ENCODE measurements at places on chromosomes 2 and 18.
A peak's percentile ranks its signal among the peaks of the same experiment; 100 is the strongest.

DNA sequence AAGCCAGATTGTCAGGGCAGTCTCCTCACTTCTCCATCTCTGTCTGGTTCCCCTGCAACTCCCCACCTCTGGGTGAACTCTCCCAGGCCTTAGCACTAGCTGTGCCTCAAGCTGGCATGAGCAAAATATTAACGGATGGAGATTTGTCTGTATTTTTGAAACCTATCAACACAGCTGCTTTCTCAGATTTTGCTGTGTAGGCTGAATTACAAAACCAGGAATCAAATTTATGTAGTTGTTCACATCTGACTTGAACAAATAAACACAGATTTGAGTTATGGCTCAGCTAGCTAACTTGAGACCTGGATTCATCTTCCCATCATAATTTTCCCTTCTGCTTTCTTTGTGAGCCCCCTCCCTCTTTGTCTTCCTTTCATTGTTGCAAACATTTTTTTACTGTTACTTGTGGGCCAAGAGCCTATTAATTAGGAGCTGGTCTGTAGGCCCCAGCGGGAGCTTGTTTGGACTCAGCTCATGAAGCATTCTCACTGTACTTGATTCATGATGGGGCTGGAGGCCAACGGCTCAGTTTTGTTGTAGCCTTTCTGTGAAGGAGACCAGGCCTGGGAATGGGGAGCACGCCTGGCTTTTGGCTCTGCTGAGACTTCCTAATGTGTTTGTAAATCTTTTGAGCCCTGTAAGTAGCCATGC lies 164.1 kb upstream of the GATA6 start:
- DNase-seq: no peak

- DNase-seq: no peak
These were observed 100.8 kb upstream of the ATP5MC3 start for GRCh38 chr2:175282300-175282699.

- DNase-seq: no peak
These were observed 217.2 kb downstream of the DOK6 start for GRCh38 chr18:69617888-69618287.

DNA sequence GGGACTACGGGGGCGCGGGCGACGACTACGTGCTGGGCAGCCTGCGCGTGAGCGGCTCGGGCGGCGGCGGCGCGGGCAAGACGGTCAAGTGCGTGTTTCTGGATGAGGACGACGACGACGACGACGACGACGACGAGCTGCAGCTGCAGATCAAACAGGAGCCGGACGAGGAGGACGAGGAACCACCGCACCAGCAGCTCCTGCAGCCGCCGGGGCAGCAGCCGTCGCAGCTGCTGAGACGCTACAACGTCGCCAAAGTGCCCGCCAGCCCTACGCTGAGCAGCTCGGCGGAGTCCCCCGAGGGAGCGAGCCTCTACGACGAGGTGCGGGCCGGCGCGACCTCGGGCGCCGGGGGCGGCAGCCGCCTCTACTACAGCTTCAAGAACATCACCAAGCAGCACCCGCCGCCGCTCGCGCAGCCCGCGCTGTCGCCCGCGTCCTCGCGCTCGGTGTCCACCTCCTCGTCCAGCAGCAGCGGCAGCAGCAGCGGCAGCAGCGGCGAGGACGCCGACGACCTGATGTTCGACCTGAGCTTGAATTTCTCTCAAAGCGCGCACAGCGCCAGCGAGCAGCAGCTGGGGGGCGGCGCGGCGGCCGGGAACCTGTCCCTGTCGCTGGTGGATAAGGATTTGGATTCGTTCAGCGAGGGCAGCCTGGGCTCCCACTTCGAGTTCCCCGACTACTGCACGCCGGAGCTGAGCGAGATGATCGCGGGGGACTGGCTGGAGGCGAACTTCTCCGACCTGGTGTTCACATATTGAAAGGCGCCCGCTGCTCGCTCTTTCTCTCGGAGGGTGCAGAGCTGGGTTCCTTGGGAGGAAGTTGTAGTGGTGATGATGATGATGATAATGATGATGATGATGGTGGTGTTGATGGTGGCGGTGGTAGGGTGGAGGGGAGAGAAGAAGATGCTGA lies 1.4 kb downstream of the SOX11 start:
- DNase-seq: no peak

DNA sequence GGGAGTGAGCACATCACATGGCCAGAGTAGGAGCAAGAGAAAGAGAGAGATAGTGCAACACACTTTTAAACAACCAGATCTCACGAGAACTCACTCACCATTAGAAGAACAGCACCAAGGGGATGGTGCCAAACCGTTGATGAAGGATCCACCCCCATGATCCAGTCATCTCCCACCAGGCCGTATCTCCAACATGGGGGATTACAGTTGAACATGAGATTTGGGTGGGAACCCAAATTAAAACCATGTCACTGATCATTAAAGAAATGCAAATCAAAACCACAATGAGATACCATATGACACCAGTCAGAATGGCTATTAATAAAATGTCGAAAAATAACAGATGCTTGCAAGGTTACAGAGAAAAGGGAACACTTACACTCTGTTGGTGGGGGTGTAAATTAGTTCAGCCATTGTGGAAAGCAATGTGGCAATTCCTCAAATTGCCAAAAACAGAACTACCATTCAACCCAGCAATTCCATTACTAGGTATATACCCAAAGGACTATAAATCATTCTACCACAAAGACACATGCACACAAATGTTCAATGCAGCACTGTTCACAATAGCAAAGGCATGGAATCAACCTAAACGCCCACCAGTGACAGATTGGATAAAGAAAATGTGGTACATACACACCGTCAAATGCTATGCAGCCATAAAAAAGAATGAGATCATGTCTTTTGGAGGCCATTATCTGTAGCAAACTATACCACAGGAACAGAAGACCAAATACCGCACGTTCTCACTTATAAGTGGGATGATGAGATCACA lies 137.1 kb downstream of the COL6A3 start:
- no peak for DNase-seq

DNA sequence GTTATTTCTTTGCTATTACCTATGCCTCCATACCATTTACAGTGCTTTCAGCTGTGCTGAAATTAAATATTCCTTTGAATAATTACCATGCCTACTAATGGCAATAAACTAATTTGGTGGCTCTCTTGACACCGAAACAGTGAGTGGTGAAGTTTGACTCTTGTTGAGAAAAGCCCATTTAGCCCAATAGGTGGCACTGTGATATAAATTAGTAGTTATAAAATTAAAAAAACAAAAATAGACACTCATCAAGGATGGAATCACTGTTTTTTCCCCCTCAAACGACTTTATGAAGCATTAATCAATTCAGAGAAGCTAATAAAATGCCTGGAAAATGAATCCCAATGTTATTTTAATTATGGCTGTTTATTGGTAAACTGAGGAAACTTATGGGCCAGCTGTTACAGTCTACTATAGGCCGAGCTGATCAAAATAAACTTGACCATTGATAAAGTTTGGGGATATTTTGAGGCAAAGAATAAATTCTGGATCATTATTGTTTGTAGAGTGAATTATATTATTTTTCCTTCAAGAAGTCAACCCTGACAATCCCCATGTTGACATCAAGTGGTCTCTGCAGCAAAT lies 339.6 kb downstream of the TRIB2 start:
- no peak for DNase-seq

- no peak for DNase-seq
These were observed 208.4 kb upstream of the COL3A1 start for GRCh38 chr2:188765522-188766470.

- no peak for DNase-seq
These were observed 31.8 kb downstream of the GRB14 start for GRCh38 chr2:164589522-164589921.

DNA sequence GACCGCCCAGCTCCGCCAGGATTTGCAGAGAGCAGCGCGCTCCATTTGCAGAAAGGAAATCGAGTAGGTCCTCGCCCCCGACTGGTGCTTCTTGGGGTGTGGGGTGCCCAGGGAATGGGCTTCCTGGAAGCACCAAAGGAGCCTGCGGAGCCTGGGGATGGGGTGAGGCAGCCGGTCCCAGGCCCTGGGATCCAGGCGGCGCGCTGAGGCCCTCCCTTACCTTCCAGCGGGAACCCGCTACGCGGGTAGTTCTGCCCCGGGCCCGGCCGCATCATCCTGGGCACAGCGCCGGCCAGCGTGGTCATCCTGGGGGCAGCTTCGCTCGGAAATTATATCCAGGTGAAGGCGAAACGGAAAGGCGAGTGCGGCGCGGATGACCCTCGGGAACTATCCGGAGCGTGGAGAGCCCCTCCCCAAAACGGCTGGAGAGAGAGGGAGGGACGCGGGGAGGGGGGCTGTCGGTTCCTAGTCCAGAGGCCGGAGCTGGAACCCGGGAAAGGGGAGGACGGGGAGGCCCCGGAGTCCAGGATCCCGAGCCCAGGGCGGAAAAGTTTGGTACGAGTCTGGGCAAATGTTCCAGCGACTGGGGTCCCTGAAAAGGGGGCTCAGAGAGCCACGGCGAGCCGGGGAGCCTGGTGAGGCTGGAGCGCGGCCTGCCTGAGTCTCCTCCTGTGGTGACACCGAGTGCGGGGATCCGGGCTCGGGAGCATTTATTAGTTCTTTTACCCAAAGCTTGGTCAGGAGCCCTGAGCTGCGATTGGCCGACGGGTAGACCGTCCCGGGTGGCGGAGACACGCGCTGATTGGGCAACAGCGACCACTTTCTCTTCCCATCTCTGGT lies at the start of gene PAX3:
Gene PAX3, minus strand, starts transcription at position 688 of the 840 bp plus-strand sequence. Its CDS starts 383 bp downstream, at position 305.
- peak; percentile 52 for DNase-seq

Measured in midbrain (tissue), 1 donor.